ENCODE measurements at places on chromosomes 3 and 15.

GRCh38 chr3:101936419-101937356 is 87.4 kb downstream of the NFKBIZ start:
- no peak for DNase-seq

- DNase-seq: no peak
Observed at GRCh38 chr3:78066287-78066686, 1026.4 kb downstream of the ROBO2 start.

DNA sequence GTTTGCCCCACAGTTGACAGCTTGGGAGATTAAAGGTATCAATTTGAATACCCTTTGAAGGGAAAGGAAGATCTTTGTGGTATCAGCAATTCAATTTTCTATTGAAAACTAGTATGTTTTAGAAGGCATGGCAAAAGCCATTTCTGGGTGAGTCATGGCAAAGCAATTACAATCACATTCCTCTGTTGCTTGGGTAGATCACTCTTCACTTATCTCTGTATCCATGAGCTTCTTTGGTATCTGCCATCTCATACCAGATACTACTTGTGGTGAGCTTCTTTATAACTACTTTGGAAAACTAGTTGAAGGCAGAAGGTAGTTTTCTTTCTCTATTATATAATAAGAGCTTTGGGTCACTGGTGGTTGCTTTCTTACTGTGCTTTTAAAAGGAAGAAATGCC is 28.3 kb upstream of the LSAMP start:
- no peak for DNase-seq

- no peak for DNase-seq
Observed at GRCh38 chr3:139281522-139282196, 62.2 kb upstream of the MRPS22 start.
